ENCODE measurements at places on chromosomes 4 and X.
A peak's percentile ranks its signal among the peaks of the same experiment; 100 is the strongest.

DNA sequence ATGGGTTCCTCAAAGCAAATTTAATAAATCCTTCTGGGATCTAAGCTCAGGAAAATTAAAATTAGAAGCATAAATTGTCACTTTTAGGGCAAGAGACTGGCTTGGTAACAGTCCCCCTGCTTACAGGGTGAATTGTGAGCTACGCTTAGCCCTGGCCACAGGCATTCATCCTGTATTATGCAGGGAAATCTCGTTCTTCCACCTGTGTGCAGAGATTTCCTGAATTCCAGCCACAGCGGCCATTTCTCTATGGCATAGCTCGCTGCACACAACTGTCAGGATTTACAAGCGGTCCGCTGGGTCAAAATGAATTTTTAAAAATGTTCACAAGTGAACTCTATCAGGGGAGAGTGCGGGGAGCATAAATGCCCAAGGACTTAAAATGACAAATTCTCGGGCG, 111.9 kb downstream of the DCTD start:
- no peak for DNase-seq

DNA sequence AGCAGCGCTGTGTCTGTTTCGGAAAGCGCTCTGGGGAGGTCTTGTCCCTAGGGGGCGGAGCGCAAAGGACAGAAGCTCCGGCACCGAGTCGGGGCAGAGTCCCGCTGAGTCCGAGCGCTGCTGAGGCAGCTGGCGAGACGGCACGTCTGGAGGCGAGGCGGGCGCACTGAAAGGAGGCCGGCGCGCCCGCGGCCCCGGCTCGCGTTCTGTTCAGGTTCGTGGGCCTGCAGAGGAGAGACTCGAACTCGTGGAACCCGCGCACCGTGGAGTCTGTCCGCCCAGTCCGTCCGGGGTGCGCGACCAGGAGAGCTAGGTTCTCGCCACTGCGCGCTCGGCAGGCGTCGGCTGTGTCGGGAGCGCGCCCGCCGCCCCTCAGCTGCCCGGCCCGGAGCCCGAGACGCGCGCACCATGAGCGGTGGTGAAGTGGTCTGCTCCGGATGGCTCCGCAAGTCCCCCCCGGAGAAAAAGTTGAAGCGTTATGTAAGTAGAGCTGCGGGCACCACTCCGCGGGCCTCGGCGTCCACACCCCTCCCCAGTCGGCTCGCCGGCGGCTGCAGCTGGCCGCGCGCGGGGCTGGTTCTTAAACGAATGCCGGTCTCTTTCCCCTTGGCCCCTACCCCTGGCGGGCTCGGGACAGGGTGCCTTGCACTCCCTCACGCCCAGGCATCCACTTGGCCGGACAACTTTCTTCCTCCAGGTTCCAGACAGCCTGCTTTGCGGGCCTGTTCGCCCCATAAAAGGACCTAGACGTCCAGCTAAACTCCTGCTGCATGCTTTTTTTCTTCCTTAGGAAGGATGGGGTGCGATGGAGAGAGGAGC, at the start of gene GAB1:
Gene GAB1 (plus strand): TSS at position 96 of the 819 bp plus-strand sequence. CDS start 313 bp downstream, at position 409.
- peak; percentile 61 for DNase-seq

DNA sequence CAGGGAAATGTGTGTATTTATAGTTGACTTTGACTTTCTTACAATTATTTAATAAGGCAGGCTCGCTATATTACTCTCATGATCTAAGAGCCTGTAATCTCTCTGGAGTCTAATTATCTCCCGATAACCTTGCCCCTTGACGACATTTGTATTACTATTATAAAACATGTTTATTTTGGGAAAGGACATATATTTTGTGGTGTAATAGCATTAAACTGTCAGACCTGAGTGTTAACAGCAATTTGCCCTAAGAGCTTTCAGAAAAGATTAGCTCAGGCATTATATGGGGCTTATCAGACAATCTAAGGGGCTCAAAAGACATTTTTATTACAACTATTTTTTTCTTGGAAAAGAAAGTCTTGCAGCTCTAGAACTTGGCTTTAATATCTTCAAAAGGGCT, 427.9 kb upstream of the SLIT2 start:
- no peak for DNase-seq

DNA sequence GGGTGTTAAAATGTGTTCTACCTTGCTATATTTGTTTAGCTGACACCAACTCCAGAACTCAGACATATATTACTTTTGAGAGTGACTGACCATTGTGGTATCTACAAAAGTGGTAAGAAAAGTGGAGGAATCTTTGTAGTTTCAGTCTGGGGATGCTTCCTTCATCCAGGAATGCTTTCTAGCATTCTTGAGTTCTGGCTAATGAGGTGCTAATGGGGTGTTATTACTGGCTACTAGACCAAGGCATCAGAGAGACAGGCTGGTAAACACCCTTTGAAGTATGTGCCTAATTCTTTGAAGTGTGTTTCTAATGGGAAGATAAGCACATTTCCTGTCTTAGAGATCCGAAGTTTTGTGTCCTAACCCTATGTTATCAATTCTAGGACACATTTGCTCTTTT, 310.4 kb downstream of the SPRY1 start:
- DNase-seq, result no peak

GRCh38 chr4:47490550-47490949, 5.5 kb downstream of the ATP10D start:
- DNase-seq, result no peak

- DNase-seq, result no peak
Observed at GRCh38 chr4:124899997-124900396, 187.5 kb upstream of the ANKRD50 start.

DNA sequence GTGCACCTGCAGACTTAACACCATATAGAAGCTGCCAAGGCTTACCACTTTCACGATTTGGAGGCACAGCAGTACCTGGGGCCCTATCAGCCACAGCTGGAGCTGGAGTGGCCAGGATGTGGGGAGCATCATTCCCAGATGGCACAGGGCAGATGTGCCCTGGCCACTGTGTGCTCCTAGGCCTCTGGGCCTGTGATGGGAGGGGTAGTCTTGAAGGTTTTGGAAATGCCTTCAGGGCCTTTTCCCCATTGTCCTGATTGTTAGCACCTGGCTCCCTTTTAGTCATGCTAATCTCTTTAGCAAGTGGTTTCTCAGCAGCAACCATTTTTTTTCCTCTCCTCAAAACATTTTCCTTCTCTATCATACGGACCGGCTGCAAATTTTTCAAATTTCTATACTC, 490.2 kb downstream of the RAB28 start:
- no peak for DNase-seq

GRCh38 chrX:53268173-53268572, 13.2 kb downstream of the IQSEC2 start:
- DNase-seq, result no peak

- DNase-seq, result no peak
Observed at GRCh38 chr4:100286636-100287035, 96.4 kb upstream of the DDIT4L start.

DNA sequence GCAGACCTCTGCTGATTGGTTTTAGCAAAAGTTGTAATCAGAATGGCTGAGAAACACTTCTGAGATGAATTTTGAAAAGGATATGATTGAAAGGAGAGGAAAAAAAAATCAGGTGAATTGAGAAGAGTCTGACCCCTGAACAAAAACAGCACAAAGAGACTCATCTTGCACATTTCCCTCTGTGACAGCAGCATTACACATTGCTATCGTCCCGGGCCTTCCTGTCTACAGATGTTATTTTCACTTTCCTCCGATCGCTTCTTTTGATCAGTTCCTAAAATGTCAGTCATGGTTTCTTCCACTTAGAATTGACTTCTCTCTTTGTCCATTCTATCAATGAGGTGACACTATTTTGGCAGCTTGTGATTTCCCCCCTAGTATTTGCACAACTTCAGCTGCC, 262.6 kb downstream of the GPC3 start:
- no peak for DNase-seq

GRCh38 chr4:100268789-100269188, 78.5 kb upstream of the DDIT4L start:
- no peak for DNase-seq

DNA sequence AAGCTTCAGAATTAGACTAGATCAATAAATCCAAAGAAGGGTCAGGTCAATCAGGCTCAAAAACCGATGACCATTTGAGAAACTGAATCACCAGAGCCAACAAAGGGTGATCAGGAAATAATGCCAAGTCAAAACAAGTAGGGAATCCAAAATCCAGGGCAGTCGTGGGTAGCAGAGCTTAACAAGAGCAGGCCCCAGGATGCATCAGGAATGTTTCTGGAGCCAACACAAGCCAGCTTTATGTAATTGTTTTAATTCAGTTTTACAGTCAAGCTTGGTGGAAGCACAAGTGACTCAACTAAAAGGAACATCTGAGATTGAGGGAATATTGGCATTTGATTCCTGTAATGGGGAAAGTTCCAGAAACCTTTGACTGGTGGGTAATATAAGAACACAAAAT, 237.9 kb upstream of the EDA2R start:
- no peak for DNase-seq
